ENCODE measurements at places on chromosomes 13 and 19.

- DNase-seq: no peak
Measured at GRCh38 chr19:28744014-28744413, 468.9 kb downstream of the UQCRFS1 start.

GRCh38 chr19:18397242-18398202, at the start of gene LRRC25:
TSS of gene LRRC25 (minus strand) at chr19:18397622. CDS start at chr19:18396963, 659 bp downstream.
- no peak for DNase-seq

GRCh38 chr19:19262190-19263057, 10.7 kb downstream of the TM6SF2 start:
- no peak for DNase-seq

- DNase-seq: no peak
Measured at GRCh38 chr19:10203686-10204085, 8.9 kb upstream of the DNMT1 start.

- DNase-seq: peak; percentile 97
Measured at GRCh38 chr19:58554494-58555368, at the start of gene CHMP2A. TSS of gene CHMP2A (minus strand) at chr19:58555105. CDS start at chr19:58554212, 893 bp downstream.

DNA sequence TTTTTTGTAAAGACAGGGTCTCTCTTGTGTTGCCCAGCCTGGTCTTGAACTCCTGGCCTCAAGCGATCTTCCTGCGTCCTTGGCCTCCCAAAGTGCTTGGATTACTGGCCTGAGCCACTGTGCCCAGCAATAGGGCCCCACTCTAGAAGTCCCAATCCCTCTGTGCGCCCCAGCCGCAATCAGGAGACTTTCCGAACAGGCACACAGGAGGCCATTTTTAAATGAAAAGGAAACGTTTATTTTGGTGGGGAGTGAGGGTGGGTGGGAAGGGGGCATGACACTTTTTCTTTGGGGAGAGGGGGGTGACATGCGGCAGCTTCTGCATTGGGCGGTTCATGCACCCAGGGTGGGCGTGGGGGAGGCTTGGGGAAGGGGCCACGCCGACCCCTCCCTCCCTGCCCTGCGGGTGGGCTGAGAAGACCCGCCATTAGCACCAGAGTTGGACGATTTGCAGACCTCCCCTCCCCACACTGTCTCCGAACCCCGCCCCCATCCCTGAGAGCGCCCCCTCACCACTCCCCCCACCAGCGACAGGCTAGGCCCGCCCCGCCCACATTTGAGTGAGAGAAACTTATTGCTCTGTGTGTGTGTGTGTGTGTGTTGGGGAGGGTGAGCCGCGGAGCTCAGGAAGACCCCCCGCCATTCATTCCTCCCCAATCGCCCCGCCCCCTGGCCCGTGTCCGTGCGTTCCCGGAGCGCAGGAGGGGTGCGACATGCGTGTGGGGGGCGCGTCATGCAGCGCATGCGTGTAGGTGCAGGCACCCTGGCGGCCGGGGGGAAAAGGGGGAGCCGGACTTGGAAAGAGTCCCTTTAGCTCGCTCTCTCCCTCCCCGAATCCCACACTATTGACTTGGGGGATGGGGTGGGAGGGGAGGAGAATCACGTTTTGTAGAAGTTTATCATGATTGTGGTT, 17.2 kb downstream of the KCNC3 start:
- no peak for DNase-seq

GRCh38 chr13:69524459-69525150, 583.0 kb upstream of the ATXN8OS start:
- no peak for DNase-seq

- no peak for DNase-seq
Measured at GRCh38 chr13:41137241-41137640, 4.6 kb upstream of the KBTBD6 start.

DNA sequence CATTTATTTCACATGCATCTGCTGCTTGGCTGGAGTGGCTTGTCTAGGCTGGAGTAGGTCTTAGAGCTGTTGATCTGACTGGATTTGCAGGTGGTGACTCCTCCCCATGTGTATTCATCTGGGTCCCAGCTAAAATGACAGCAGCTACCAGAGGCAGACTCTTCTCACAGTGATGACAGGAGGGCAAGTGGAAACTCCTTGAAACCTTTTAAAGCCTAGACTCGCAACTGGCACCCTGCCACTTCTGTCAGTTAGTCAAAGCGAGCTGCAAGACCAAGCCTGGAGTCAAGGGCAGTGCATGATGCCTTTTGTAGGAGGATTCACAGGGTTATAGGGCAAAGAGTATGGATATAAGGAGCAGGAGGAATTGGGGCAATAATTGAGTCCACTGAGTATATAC, 65.2 kb downstream of the TEX26 start:
- no peak for DNase-seq

DNA sequence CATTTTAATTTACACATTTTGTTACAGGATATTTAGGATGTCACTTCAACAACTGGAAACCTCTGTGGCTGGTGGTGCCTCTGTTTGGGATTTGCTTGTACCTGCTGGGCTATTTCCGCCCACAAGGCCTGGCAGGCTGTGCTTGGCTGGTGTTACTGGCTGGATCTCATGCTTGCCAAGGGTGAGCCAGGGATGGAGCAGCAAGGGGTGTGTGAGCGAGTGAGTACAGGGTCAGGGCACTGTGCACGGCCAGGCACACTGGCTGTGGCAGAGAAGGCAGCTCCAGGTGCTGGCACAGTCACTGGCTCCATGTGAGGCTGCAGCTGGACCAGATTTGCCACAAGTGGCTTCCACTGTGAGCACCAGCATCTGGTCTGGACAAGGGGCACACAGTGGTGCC, 1254.8 kb downstream of the SLITRK5 start:
- DNase-seq: no peak

DNA sequence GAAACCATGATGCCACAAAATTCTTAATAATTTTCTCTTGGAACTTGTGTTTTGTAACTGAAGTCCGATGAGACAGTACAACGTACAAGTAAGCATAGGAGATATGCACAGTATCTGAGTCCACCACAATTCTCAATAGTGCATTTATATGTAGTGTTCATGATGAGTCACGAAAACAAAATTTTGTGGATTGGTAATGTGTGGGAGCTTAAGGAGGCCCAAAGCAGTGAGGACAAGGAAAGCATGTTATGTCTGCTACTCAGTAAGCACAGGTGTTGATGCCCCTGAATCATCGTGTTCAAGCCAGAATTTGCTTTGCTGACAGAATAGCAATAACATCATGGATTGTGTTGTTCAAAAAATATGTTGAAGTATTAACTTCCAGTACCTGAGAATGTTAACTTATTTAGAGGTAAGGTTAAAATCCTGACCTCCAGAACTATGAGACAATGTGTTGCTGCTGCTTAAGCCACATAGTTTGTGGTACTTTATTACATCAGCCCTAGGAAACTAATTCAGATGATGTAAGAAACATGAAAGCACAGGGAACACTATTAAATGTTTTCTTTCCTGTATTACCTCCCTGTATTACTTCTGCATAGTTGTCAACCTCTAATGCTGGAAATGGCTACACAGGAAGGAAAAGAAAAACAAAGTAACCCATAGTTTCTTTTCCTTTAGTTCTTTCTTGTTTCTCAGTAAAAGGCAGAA, 201.3 kb downstream of the SLITRK6 start:
- DNase-seq: no peak

DNA sequence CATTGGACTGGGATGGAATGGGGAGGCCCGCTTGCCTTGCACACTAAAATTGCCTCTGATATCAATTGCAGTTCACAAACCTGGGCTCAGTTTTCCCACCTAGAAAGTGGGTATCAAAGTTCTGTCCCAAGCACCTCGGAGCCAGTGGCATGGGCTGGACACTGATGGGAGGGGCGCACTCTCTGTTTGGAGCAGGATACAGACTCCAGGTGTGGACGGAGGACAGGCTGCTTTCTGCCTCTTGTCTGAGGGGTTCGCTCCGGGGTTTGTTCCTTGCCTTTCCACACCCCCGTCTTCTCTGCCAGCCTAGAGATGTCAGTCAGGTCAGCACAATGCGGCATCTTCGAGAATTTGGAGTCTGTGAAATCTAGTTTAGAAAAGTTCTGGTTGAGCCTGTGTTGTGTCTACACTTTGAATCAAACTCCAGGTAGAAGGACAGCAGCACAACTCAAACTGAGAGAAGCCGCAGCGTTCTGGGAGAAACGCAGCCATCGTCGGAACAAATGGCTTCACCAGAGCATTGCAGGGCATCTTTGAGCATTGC, 141.9 kb downstream of the TEX29 start:
- DNase-seq: no peak

GRCh38 chr19:4052114-4052992, 14.3 kb downstream of the ZBTB7A start:
- DNase-seq: no peak

DNA sequence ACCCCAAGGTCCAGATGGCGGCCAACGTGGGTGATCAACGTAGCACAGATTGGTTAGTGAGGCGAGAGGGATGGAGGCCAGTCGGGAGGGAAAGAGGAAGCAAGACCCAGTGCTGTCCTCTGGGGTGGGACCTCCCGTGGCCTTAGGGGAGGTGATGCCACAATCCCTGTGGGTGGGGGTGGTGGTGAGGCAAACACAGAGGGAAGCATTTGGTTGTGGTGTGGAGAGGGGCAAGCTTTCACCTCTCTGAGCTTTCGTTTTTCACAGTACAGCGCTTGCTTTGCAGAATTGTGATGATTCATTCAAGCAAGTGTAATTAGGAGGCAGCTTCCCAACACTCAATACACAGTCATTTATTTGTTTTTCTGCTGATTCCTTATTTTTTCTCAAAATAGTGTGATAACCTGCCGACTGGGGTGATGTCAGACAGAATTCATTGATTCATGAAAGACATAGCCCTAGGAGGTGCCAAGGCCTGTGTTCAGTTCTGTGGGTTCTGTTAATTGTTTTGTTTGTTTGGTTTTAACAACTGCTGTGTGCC, 2.4 kb downstream of the LENG8 start:
- no peak for DNase-seq

- DNase-seq: no peak
Measured at GRCh38 chr19:15178629-15179308, 22.0 kb downstream of the NOTCH3 start.

GRCh38 chr19:6272913-6273600, 6.7 kb downstream of the MLLT1 start:
- no peak for DNase-seq

DNA sequence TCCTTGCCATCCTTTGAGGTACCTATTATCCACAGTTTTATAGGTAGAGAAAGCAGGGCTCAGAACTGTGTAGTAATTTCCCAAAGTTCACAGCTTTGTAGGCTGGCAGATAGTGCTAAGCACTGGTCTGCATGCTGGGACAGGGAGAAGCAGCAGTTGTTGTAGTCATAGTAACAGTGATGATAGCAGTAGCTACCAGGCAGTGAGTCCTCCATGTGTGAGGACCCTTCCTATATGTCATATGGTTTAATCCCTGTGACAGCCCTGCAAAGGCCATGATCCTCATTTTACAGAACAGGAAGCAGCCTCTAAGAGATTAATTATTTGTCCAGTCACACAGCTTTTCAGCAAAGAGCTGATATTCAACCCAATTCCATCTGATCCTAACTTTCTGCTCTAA, 21.0 kb downstream of the SERP2 start:
- no peak for DNase-seq

- DNase-seq: peak; percentile 0
Measured at GRCh38 chr13:99388334-99388923, 81.2 kb upstream of the GPR183 start.

- no peak for DNase-seq
Measured at GRCh38 chr13:48896312-48896711, 79.4 kb upstream of the FNDC3A start.

GRCh38 chr19:30130356-30131122, 188.5 kb downstream of the URI1 start:
- no peak for DNase-seq

GRCh38 chr19:36115453-36116343, at the start of gene TBCB:
TSS of gene TBCB (plus strand) at chr19:36115468. CDS start at chr19:36115561, 93 bp downstream.
- DNase-seq: peak; percentile 96

DNA sequence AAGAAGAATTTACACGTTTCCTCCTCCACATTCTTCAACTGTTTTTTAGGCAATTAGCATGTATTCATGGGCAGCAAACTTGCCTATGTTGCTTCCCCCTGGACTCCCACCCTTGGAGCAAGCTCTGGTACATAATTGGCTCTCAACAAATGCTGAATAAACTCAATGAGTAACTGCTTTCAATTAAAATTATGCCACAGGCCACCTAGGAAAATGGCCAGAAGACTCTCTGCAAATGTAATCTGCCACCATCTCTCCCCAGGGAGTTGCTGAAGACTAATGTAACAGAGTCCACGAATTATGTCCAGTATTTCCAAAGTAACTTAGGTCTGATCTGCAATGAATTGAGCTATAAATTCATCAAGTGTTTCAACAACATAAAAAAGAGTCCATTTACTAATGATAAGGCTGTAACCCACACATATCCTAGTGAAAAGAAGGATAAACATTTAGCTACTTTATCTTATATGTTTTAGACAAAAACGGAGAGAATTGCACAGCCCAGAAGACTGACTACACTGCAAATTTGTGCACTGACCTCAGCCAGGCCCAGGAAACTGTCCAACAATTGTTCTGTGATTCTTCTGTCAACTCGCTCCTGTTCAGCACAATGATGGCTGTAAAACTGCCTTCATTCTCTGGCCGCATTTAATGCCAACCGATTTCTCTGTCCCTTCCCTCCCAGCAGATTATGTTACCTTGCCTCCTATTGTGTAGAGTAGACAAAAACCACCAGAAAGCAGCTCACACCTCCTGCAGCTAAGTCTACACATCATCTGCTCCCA, 808.6 kb upstream of the ARGLU1 start:
- no peak for DNase-seq

DNA sequence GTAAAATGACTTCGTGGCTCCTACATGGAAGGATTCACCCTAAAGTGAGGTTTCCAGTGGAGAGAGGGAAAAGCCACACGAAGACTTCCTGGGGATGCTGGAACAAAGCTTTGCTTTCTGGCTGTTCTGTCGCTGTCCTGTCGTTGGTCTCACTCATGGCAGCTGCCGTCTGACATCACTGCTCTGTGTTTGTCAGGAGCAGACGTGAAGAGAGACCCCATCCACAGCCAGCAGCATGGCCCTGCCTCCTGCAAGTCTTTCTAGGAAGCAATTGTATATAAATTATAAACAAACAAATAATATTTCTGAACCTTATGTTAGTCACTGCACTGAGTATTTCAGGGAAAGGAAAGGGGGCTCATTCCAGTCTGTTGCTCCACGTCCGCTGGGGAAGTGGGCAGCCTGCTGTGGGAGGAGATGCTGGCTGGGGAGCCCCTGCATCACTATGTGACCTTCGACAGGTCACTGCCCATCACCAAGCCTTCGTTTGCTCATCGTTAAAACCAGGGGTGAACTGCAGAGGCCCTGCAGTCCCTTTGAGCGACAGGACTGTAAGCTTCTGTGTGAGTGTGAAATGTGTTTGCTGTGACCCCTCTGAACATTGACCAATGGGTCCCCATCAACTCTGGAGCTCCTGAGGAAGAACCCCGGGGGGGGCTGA, 151.0 kb downstream of the DCT start:
- DNase-seq: no peak

- no peak for DNase-seq
Measured at GRCh38 chr13:51981355-51981754, 29.9 kb downstream of the ATP7B start.

- no peak for DNase-seq
Measured at GRCh38 chr19:33449799-33450198, 71.8 kb downstream of the PEPD start.

DNA sequence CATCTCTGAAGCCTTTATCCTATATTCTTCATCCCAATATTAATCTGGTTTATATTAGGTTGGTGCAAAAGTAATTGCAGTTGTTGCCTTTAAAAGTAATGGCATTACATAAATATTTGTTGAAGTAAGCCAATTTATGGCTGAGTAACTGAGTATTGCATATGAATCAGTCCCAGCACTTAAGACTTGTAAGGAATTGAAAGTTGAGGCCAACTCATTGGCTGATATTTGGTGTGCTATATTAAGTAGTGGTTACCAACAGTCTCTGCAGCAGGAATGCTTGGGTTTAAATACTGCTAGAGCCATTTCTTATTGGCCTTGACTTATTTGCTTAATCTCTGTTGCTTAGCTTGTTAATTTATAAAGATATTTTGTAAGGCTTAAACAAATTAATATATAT, 460.7 kb downstream of the GPC6 start:
- no peak for DNase-seq

Measured in CD4-positive, alpha-beta T cell treated with Interleukin-6 for 4 hours (primary cell).